ENCODE measurements at places on chromosomes 7 and 10.

DNA sequence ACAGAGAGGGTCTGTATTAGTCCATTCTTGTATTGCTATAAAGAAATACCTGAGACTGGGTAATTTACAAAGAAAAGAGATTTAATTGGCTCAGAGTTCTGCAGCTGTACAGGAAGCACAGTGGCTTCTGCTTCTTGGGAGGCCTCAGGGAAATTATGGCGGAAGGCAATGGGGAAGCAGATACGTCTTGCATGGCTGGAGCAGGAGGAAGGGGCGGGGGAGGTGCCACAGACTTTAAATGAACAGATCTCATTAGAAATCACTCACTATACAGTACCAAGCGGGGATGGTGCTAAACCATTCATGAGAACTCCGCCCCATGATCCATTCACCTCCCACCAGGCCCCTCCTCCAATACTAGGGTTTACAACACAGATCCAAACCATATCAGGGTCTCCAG, 3.7 kb upstream of the CALU start:
- no peak for DNase-seq

DNA sequence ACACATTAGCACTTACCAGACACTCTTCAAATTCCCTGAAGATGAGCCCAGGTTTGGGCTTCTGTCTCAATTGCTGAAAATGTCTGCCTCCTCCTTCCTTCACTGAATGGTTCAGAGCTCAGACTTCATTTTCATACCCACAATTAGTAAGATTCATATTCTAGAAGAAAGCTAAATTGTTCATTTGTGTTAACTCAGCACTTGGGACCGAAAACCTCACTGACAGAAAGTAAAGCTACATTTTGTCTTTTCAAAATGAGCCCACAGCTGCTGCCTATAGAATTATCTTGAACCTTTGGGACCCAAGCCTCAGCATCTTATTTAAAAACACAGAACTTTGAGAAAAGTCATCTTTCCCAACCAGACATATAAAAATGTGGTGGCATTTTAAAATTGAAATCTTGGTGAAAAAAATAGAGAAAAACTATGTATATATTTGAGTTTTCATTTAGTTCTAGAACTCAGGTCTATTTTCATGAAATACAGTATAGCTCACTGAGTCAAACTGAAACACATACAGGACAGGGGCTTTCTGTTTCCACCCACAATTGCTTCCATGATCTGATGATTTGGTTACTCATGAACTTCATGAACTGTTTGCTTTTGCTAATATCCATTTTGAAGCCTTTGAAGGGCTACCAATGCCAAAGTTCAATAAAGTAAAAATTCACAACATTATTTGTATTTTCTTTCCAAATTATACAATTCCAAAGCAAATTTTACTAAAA, 119.1 kb upstream of the PFKP start:
- no peak for DNase-seq

GRCh38 chr7:99835189-99835588, 7.4 kb downstream of the CYP3A43 start:
- DNase-seq, result no peak

- no peak for DNase-seq
These were observed 93.6 kb upstream of the WNT16 start for GRCh38 chr7:121235201-121235600.

- no peak for DNase-seq
These were observed 10.6 kb downstream of the ARHGAP21 start for GRCh38 chr10:24713086-24713485.

DNA sequence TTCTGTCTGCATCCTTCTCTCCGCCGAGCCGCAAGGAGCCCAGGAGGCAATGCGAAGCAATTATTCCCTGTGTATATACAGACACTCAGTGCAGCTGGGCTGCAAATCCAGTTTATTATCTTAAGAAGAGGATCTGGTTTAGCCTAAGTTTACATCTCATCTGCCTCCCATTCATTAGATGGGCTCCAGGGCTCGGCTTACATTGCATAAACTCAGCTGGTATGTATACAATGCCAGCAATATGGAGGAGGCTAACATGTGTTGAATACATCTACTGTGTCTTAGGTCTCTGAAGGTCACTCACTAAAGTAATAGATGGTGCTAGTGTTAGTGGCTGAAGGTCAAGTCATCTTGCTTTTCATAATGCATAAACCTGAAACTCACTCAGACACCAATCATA, 996.8 kb downstream of the KCNMA1 start:
- DNase-seq, result no peak

DNA sequence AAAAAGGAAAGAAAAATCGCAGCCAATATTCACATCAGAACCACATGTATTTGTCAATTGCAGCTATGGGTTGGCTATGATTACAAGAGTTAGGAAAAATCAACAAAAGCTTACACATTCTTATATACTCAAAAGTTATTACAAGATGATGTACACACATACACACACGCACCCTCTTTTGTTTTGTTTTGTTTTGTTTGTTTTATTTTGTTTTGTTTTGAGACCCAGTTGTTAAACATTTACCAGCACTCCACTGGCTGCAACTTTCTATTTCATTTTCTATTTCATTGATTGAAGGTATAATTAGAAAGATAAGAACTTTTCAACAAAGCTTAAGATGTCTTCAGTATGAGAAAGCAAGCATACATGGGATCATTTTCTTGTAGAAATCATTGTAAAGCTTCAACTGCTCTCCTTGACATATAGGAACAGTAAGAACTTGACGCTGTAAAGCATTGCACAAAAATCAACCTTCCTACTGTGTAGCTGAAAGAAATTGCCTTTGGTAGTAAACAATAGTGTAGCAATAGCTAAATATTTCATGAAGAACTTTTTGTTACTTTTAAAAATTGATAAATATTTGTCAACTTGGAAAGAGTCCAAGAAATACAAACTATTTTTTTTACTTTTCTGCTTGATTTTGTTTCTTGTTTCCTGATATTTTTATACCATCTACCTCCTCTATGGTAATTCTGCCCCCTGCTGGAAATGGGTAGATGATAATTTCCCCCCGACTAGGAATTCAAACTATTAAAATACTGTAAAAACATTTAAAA, 205.9 kb downstream of the MBL2 start:
- peak; percentile 27 for DNase-seq

GRCh38 chr7:44536090-44536489, 5.0 kb downstream of the NPC1L1 start:
- DNase-seq, result no peak

GRCh38 chr7:83005410-83005809, 157.3 kb downstream of the PCLO start:
- peak; percentile 10 for DNase-seq

DNA sequence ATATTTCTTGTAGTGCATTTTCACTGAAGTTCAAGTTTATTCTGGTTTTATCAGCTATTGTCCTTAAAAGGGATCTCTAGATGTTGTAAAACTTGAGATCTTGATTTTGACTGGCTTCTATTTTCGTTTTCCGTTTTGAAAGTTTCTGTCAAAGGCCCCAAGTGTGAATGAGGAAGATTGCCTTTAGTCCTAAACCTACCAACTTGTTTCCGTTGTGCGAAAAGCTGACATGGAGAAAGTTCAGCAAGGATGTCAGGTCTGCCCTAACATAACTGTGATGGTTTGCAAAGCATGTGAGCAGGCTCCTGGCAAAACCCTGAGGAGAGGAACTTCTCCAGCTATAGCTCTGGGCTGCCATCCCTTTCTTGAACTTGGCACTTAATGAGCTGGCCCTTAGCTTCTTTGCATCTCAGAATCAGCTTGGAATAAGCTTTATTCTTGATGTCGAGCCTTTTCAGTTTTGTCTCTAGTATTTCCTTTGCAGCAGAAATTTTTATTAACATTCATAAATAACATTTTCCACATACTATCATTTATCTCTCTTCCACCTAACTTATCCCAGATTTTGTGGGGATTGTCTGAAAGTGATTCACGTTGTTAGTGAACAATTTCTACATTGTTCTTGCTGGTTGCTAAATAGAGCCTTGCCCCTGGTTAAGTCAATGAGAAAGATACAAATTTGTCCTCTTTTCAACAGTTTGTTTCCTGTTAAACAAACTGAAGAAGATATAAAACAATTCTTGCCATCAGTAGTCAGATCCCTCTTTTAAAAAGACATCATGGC, 559.4 kb downstream of the SUGCT start:
- DNase-seq, result no peak

DNA sequence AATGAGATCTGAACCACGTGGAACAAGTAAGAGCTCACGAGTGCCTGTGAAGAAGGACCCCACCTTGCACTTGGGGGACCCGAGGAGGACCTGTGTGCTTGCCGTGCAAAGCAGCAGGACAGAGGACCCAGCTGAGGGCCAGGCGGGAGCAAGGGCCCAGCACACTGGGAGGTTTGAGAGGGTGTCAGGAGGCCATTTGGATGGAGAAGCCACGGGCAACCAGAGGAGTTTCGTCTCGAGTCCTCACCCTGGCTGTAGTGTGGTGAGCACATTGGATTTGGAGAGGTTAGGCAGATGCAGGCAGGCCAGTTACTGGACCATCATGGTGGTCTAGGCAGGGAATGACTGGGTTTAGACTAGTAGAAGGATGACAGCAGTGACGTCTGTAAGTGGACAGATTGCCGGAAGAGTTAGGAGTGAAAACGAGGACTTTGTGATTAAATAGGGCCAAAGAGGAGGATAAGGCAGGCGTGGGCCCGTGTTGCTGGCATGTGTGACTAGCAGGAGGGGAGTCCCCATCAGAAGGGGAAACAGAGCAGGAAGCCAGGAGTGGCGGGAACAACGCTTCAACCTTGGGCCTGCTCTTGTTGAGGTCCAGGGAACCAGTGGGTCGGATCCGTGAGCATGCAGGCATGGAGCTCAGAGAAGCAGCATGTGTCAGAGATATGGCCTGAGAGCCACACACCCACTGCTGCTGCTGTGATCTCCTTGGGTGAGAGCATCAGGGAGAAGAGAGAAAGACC, 208.2 kb downstream of the MGMT start:
- no peak for DNase-seq

DNA sequence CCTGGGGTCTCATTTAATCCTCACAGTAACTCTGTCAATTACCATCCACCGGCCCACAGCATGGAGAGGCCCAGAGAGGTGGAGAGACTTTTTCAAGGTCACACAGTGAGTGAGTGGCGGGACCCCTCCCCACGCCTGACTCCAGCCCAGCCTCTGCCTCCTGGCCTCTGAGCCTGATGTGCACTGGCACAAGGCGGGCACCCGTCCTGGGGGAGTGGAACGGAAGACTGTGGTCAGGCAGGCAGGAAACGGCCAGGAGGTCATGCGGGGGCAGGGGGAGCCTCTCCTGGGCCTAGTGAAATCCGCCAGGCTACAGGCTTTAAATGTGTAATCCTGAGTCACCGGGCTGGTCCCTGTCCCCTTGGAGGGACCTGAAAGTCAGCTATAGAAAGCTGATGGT, 32.2 kb downstream of the ZCCHC24 start:
- peak; percentile 47 for DNase-seq

DNA sequence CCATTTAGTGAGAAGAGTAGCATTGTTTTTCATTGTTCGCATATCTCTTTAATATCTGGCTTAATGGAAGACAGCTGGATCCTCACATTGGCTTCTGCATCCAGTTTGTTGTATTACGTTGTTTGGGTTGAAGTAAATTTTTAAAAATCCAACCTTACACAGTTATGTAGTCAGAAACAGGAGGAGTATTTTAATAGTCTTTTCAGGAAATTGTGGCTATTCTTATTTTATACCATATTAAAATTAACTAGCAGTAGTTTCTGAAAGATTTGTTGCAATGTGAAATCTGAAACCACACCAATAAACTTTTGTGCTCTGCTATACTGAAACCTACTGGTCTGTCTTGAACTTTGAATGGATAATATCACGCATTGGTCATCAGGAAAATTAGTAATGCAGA, 27.9 kb downstream of the MYPN start:
- no peak for DNase-seq

DNA sequence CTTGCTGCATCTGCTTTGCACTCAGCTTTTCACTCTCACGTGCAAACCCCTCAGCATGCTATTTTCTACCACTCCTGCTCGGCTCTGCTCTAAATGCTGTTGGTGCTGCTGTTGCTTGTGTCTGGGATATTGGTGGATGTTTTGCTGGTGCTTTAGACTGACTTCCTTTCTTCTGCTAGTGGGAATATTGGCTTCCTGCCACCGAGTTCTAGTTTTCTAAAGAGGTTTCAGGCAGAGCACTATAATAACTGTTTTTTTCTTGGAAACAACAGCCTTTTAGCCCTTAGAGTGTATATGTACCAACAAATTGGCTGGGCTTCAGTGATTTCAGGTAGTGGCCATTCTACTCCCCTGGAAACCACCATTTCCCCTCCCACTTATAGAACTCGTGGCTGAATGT, 27.8 kb downstream of the TMEM236 start:
- DNase-seq, result peak; percentile 35

DNA sequence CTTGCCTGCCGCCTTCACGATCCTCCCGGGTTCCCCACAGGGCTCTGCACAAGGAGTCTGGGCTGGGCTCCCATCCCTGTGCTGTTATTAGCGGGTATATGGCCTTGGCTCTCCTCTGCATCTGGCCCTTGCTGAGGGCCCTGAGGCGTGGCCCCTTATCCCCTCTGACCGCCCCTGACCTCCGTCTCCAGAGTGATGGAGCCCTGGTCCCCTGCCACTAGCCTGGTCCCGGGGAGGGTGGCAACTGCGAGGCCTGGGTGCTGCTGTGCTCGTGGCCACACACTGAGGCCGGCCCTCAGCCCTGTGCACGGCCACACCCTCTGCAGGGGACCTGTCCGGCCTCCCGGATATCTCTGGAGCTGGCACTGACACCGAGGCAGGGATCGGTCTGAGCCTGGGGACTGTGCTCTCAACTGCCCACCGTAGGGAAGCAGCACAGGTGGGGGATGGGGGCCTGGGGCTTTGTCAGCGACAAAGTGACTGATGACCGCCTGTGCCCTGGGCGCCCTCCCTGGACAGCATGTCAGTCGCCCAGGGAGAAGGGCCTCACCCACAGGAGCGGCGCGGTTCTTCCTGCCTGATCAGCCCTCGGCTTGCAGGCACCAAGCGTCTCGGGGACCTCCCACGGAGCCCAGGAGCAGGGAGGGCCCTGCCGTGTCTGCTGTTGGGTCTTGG, 72.4 kb downstream of the NKX6-2 start:
- DNase-seq, result no peak
